D341Med (cell line): ENCODE measurements at places on chromosomes 1 and 21.
A peak's percentile ranks its signal among the peaks of the same experiment; 100 is the strongest.

DNA sequence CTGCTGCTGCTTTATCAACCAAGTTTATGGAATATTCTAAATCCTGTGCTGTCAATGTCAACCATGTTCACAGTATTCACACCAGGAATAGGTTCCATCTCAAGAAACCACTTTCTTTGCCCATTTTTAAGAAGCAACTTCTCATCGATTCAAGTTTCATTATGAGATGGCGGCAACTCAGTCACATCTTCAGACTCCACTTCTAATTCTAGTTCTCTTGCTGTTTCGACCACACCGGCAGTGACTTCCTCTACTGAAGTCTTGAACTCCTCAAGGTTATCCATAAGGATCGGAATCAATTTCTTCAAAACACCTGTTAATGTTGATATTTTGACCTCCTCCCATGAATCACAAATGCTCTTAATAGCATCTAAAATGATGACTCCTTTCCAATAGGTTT is 39.7 kb upstream of the IFNLR1 start:
- DNase-seq: no peak

DNA sequence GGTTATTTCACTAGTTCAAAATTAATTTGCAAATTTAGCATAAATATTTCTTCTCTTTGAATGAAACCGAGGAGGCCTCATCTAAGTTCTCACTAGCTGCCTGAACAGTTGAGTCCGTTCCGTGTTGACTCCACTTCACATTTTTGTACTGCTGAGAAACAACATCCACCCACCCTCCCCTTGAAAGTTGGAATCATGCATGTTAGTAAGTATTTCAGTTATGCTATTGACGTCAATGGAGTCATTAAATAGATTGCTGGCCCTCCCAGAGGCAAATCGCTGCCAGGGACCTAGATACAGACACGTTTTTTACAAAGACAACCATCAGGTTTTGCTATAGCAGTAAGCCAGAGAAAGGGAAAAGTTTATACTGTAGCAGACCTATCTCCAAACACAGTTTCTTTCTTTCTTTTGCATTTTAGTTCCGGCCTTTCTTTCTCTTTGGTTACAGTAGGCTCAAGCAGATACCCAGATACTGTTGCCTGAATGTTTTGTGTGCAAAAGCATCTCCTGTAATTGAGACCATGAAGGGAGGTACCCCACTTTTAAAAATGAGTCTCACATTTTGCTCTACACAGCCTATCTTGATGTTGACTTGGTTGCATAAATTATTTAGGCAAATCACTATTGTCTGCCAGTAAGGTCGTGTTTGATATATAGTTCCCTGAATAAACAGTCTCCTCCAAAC is 262.6 kb upstream of the SGIP1 start:
- DNase-seq: peak; percentile 34

DNA sequence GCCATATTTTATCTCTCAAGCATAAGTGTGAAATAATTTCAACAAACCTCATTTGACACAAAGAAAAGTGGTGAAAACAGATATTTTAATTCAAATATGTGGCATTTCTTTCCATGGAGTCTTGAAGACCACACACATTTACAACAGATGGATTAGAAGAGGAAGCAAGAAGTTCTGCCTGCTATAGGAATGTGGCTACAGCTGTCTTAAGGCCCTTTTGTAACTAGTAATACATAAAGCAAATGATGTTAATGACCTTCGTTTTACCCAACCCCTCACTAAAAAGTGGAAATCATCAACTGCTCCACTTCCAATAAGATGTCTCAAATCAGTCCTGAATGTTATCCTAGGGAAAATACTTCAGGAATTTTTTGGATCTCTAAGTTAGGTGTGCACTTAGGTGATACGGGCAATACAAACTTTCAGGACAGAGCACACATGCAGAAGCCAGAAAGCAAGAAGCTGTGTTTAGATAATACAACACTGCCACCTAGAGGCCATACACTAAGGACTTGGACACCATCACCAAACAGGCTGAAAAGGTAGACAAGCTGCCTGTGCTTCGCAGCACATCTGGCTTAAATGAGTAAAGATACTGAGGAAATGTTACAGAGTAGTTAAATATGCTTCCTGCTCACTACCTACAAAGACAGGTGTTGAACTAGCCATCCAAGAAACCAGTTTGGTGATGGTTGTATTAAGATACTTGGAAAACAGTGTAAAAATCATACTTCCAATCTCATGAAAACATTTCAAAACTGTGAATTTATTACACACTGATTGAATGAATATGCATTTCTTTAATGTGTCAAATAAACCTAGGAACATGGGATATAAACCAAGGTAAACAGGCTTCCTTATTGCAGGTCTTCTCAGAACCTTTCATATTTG is 24.4 kb downstream of the RRAGC start:
- peak; percentile 66 for DNase-seq

DNA sequence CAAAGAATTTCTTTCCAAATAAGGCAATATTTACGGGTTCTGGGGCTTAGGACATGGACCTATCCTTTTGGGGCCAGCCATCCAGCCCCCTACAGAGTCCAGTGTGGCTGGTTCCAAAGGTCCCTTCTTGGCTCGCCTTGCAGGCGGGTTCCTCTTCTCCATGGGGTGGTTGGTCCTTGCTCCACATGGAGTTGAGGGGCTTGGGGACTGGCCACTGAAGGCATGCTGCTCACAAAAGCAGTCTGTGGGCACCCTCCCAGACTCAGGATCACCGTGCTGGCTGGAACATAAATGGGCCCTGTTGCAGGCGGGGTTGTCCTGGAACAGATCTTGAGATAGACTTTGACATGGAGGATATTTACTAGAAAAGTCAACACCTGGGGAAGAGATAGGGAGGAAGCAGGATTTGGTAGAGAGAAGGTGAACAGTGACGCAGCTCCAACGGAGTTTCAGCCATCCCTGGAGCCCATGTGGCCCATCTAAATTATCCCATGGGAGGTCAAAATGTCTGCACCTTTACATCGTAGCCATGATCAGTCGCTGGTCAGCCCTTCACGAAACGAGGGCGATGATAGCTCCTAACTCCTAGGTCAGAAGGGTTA is 39.1 kb upstream of the LRP8 start:
- peak; percentile 9 for DNase-seq

DNA sequence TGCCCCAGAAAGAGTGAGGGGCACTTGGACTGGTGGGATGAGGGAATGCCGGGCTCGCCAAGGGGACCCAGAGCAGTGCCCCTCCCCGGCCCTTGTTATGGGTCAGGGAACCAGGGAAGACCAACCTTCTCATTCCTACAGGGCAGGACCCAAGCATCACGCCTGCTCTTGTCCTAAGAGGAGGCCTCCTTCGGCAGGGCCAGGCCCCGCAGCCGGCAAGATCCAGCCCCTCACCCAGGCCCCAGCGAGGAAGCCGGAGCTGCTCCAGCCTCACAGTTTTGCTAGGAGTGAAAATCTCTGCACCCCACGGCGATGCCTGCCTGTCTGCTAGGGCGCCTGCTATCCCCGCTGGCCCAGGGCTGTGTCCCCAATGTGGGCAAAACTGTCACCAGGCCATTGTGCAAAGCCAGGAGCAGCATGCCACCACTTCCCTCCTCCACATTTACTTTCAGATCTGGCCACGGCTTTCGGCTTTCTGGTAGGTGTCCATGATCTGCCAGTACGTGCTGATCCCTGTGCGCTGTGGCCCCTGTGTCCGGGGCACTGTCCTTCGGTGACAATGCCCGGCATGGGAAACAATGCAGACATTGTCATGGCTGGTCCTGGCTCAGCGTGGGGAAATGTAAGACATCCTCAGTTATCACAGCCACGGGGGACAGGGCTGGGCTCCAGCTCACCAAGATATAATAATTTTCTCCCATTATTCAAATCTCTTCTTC is 9.6 kb downstream of the ACTRT2 start:
- no peak for DNase-seq

- DNase-seq: no peak
Observed at GRCh38 chr1:64532646-64533045, 62.7 kb downstream of the CACHD1 start.

GRCh38 chr1:85867189-85867588 is 159.0 kb upstream of the ZNHIT6 start:
- DNase-seq: no peak

- no peak for DNase-seq
Observed at GRCh38 chr1:14593302-14593701, 5.2 kb upstream of the KAZN start.

- DNase-seq: no peak
Observed at GRCh38 chr1:246280551-246280950, 226.5 kb downstream of the SMYD3 start.

DNA sequence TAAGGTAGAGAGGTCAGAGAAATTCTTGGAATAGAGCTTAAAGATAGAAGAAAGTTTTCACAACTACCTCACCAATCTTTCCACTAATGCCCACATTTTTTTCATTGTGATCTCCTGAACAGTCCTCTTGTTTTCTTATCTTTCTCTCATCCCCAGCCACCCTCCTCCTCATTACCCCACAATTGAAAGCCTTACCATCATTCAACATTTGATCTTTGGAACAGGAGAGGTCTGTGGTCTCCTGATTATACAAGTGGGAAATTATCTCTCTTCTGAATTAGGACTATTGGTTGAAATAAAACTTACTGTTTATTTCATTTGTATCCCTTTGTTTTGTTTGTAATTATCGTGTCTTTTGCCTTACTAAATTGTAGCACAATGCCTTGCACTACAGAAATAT is 29.6 kb downstream of the DNAH14 start:
- DNase-seq: no peak

GRCh38 chr1:37358992-37359391 is 115.4 kb upstream of the ZC3H12A start:
- no peak for DNase-seq

DNA sequence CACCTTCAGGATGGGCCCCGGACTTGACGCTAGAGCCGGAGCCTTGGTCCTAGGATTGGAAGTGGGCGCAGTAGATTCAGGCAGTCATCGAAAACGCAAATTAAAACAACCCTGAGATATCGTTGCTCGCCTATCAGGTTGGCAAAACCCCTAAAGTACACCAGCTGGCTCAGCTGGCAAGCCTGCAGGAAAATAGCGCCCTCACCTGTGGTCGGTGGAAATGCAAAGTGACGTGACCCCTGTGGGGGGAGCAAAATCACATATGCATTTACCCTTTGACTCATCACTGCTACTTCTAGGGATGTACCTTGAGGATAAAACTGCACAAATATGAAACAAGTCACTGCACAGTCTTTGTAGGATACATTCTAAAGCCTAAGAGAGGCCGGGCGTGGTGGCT is 170.3 kb upstream of the TMEM51 start:
- DNase-seq: no peak
